ENCODE measurements at places on chromosomes 6 and 20. TPM values are rescaled to one million over a fixed set of nuclear protein-coding genes. Genes with fewer than 3 reads are reported as not detected.
A peak's percentile ranks its signal among the peaks of the same experiment; 100 is the strongest.

GRCh38 chr20:40582531-40582930, 106.5 kb downstream of the MAFB start:
- no peak overlapping the region for H3K27ac ChIP-seq
- no peaks in the 10 kb centered on the region for H3K36me3 ChIP-seq
- H3K27me3 ChIP-seq, result no peaks in the 10 kb centered on the region
- H3K4me3 ChIP-seq, result no peak overlapping the region
- H3K4me1 ChIP-seq, result no peaks in the 10 kb centered on the region

Gene CDSN
- not detected for total RNA-seq

- no peaks in the 10 kb centered on the region for H3K27me3 ChIP-seq
- DNase-seq, result no peak
- no peaks in the 10 kb centered on the region for H3K36me3 ChIP-seq
- H3K4me1 ChIP-seq, result no peaks in the 10 kb centered on the region
- H3K4me3 ChIP-seq, result no peak overlapping the region
These were observed 653.1 kb downstream of the TBC1D32 start for GRCh38 chr6:120681204-120681603.

Gene TDRD6
- total RNA-seq, result not detected

Gene CDH4
- 0.35 TPM for total RNA-seq

Gene XKR7
- total RNA-seq, result not detected

DNA sequence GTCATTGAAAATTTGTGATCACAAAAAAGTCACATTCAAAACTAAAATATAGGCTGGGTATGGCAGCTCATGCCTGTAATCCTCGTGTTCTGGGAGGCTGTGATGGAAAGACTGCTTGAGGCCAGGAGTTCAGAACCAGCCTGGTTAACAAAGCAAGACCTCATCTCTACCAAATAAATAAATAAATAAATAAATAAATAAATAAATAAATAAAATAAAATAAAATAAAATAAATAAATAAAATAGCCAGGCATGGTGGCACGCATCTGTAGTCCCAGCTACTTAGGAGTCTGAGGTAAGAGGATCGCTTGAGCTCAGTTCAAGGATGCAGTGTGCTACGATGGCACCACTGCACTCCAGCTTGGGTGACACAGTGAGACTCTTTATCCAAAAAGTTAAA, 343.1 kb upstream of the RUNX2 start:
- H3K4me3 ChIP-seq, result no peak overlapping the region
- peaks cover 24% of the 10 kb centered on the region for H3K4me1 ChIP-seq
- no peaks in the 10 kb centered on the region for H3K36me3 ChIP-seq

Gene MAP1LC3A
- 3.7 TPM for total RNA-seq

- peak overlapping the region; percentile 60 for H3K4me3 ChIP-seq
- no peaks in the 10 kb centered on the region for H3K27me3 ChIP-seq
- H3K27ac ChIP-seq, result peak overlapping the region; percentile 91
- no peaks in the 10 kb centered on the region for H3K36me3 ChIP-seq
- H3K4me1 ChIP-seq, result peaks cover 46% of the 10 kb centered on the region
These were observed 160.4 kb downstream of the CD83 start for GRCh38 chr6:14278006-14278405.

- DNase-seq, result no peak
- no peak overlapping the region for H3K27ac ChIP-seq
- H3K27me3 ChIP-seq, result no peaks in the 10 kb centered on the region
- peaks cover 57% of the 10 kb centered on the region for H3K4me1 ChIP-seq
These were observed 575 bp upstream of the MICAL1 start for GRCh38 chr6:109456111-109456583.

- H3K4me3 ChIP-seq, result peak overlapping the region; percentile 82
- peaks cover 75% of the 10 kb centered on the region for H3K27me3 ChIP-seq
- peaks cover 57% of the 10 kb centered on the region for H3K4me1 ChIP-seq
- DNase-seq, result peak; percentile 24
- H3K27ac ChIP-seq, result no peak overlapping the region
These were observed 3.9 kb upstream of the INSM1 start for GRCh38 chr20:20363799-20364592.

Gene FHL5
- total RNA-seq, result not detected

Gene AGER
- 39.0 TPM for total RNA-seq
